ENCODE measurements at places on chromosomes 5 and 9.

DNA sequence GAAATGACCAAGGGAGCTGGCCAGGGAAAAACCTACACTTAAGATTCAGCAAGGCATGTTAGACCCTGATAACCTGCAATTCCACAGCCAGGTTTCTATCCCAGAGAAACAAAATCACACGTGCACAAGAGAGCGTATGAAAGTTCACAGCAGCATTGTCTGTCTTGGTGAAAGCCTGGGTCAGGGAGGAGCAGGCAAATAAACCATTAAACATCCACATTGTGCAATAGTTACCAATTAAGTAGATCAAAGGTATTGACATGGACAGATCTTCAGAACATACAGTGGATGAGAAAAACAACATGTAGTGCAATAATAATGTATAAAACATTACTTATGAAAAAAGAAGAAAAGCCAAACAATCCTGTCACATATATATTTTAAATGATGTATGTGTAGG, 15.9 kb upstream of the GPX3 start:
- no peak for DNase-seq

GRCh38 chr5:36227046-36227445, 14.7 kb downstream of the NADK2 start:
- no peak for DNase-seq

- DNase-seq: no peak
These were observed 153.0 kb upstream of the SMIM23 start for GRCh38 chr5:171632616-171633015.

DNA sequence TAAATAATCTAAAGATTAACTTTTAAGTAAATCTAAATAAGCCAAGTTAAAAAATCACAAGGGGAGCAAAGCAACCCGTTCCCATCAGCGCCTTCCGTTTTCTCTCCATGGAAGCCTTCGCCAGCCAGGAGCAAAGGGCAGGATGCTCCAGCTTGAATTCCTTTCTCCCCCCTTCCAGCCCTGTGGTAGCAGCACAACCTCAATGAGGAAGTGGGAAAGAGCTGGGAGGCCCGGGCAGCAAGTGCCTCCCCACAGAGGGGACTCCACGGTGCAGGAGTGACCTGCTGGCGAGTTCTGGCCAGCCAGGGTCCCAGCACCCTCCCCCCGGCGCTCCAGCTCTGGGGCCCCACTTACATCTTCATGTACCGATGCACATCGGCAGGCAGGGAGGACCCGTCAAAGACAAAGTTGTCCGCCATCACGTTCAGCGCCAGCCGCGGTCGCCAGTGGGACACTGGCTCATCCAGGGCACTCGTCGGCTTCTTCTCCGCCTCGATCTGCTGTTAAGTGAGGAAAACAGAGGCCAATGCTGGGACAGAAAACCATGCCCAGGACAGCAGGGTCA, 6.3 kb downstream of the CLPTM1L start:
- no peak for DNase-seq

DNA sequence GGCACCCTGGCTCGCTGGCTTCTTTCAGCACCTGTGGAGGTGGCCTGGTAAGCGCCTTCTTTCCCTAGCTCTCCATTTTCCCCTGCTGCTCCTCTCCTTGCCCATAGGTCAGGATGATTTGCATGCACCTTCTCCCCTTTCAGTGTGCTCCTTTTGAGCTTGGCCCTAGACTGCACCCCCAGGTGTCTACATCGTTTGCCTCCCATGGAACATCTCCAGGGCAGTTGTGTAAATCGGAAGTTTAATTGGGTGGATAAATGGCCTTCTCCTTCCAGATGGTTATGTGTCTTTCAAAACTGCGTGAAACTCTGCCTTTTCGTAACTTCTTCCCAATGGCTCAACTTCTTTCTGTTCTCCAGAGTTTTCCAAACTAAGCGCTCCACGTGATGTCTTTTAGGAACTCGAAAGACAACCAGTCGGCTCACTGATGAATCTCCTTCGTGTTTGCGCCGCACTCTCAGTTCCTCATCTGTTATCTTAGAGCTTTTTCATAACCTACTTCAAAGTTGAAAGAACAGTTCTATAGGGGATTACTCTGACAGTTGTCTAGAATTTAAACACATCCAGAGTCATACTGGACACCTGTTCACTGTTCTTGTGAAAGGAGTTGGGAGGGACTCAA, 1.7 kb downstream of the ADAMTS19 start:
- no peak for DNase-seq
